ENCODE measurements at places on chromosomes 2 and 18.

GRCh38 chr18:476251-476664 lies 24.2 kb downstream of the COLEC12 start:
- DNase-seq = no peak

DNA sequence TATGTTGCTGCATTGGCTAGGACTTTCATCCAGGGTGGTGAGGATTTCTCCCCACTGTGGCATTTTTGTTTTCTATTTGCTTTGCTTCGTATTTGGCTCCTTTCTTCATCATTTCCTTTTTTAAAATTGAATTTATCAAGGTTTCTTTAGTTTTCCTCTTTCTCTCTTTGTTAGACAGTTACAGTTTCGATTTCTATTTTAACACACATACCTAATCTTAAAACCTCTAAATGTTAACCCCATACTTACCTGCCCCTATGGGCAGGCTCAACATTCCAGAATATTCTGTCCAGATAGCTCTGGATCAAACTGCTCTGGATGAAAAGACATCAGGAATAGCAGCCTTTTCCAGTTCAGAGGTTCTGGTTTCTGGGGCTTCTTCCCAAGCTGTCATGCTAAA lies 49.2 kb downstream of the DIPK1C start:
- DNase-seq = no peak

- no peak for DNase-seq
Observed at GRCh38 chr18:47817017-47817794, 113.3 kb downstream of the SMAD2 start.

- peak; percentile 30 for DNase-seq
Observed at GRCh38 chr18:832085-832681, 20.1 kb upstream of the YES1 start.

DNA sequence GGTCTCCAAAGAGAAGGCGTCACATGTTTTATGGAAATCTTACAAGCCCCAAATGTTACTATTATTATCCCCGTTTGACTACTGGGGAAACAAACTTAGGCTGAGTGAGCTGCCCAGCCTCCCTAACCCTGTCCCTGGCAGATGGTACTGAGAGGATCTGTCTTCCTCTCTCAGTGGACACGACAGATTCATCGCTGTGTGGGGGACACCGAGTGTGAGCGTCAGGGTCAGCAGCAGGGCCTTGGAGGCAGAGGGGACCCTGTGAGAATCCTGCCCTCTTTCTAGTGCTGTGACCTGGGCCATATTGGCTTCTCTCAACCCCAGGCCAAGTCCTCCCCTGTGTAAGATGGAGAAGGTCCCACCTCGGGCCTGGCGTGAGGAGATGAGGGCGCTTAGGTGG lies 27.1 kb upstream of the SMAD7 start:
- DNase-seq = no peak

DNA sequence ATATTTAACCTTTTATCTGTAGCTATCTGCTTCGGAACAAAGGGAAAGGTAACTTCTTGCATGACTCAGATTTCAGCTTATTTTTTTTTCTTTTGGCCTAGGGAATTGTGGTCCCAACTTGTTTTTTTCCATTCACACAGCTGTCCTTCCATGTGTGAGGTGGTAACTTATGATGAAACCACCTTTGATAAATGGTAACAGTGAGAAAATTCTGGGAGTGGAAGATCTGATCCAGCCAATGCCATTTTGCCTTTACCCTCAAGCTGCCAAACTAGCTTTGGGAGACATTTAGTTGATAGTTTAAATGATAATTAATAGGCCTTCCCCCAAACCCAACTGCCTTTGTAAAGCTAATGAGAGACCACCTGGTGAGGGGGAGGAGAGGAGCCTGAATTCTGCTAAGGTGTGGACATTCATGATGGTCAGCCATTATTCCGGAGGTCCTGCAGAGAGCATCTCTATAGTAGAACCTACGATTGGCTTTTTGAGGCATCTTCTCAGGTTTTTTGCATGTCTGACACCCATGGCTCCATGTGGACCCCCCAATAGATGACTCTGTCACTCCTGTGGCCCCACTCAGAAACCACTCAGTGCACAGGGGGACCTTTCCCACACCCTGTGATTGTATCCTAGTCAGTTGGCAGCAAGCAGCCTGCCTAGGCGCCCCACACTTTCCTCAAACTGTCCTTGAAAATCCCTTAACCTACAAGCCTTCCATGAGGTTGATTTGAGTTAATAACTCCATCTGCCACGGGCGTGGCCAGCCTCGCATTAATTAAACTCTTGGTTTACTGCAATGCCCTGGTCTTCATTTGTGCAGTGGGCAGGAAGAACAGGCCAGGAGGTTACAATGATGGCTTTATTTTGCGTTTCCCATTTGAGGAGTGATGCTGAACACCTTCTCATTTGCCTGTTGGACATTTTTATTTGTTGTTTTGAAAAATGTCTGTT lies 263.5 kb upstream of the PXDN start:
- DNase-seq = no peak

DNA sequence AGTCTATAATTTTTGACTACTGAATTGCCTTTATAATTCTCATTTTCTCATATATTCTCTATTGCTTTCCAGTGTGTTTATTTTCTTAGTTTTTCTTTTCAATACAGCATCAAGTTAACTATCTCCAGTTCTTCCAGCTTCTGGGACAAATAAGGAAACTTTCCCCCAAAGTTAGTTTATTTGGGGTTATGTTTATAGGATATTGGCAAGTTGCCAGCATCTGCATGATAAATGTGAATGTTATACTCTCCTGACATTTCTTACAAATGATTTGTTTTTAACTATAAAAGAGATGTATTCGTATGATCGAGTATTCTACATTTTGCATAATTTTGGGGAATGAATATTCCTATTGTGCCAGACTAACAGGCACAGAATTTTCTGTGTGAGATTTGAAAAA lies 140.6 kb upstream of the KCNJ3 start:
- no peak for DNase-seq

DNA sequence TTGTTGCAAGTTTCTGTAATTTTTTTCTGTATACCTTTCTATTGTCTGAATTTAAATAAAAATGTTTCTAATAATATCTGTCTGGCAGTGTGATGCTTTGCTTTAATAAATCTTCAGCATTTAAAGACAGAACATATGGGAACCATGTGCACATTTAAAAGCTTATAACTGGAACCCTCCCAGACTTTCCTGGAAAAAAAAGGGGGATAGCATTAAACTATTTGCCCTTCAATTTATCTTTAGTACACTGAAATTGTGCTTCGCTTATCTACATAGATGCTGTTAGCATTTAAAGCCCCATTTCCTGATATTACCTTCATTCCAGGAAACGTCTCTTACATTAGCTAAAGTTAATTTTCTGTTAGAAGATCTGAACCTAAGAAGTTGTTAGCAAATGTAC lies 64.6 kb downstream of the ZC3H6 start:
- DNase-seq = no peak

GRCh38 chr2:26035090-26035743 lies 1.3 kb downstream of the RAB10 start:
- DNase-seq = peak; percentile 27

DNA sequence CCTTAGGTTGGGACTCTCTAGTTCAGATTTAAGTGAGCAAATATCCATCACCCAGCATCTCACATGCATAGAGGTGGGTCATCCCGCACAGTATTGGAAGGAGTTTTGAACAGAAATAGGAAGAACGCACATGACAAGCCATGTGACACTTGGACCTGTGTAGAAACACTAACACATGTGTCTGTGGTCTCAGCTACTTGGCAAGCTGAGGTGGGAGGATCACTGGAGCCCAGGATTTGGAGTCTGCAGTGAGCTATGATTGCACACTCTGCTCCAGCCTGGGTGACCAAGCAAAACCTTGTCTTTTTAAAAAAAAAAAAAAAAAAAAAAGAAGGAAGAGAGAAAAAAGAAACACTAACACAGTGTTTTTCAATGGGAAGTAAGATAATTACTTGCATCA lies 5.4 kb upstream of the MTCL1 start:
- no peak for DNase-seq

DNA sequence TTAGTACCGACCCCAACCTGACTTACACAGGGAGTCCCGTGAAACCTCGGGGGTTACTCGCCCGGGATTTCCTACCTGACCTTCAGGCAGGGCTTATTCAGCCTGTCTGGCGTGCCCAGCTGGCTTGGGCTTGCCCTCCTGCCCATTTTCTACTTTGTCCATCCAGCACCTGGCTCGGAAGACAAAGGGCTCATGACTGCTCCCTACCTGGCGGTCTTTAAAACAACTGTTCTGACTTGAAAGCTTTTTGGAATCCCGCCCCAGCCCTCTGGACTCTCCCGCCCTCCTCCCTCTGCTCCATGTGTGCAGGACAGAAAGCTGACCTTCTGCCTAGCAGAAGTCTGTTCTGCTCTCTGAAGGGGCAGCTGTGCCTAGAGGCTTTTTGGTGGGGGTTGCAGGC lies 43.1 kb downstream of the ACKR3 start:
- DNase-seq = no peak

DNA sequence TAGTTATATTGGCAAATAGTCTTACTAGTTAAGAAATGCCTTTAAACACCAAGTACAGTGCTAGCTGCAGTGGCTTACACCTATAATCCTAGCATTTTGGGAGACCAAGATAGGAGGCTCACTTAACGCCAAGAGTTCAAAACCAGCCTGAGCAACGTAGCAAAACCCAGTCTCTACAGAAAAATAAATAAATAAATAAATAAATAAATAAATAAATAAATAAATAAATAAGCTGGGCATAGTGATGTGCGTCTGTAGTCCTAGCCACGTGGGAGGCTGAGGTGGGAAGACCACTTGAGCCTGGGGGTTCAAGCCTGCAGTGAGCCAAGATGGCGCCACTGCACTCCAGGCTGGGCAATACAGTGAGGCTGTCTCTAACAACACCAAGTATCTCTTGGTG lies 158.6 kb upstream of the ALPP start:
- DNase-seq = no peak

DNA sequence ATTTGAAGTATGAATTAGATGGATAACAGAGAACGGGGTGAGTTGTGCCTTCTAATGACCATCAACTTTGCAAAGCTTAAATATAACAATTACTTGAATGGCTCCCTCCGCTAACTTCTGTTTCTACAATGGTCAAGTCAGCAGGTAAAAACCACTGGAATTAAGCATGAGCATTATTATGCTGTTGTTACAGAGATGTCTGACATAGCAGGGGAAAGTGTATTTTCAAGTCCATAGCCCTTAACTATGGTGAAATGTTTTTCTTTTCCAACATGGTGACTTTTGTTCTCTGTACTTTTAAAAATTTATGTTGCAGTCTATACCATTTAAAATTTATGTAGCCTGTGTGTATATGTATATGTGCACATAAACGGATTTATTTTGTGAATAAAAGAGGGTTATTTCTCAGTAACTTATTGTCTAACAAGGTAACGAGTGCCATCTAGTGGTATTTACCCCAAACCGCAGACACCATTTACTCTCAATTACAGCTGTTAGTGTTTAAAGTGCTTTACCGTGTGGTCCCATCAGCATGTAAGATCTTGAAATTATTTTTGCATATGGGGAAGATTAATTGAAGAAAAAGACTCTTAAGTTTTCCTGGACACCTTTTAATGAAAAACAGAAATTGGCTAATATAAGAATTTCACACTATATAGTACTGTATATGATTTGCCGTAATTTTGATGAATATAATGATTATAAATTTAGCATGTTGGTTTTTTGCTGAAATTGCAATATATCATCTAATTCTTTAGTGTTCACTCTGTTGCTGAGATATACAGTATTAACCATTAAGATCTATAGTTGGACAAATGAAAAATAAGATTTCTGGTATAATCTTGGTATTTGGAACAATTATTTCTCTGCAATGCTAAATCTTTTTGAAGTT lies 78.2 kb downstream of the UBE2E3 start:
- no peak for DNase-seq

DNA sequence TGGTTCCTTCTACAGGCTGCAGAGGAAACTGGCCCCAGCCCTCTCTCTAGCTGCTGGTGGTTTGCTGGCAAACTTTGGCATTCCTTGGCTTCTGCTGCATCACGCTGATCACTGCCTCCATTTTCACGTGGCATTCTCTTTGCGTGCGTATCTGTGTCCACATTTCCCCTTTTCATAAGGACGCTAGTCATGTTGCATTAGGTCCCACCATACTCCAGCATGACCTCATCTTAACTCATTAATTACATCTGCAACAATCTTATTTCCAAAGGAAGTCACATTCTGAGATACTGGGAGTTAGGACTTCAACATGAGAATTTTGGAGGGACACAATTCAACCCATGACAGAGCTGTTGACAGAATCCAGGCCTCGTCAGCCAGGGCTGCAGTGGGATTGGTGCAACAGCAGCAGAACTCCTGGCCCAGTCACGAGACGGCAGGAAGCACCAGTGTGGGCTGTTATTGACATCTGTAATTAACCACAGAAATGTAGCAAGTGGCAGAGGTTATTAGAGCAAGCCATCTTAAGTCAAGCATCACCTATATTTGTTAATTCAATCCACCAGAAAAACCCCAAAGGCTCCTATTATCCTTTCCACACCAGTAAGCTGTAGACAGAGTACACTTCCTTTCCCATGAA lies 132.4 kb downstream of the TMEM163 start:
- DNase-seq = peak; percentile 0

DNA sequence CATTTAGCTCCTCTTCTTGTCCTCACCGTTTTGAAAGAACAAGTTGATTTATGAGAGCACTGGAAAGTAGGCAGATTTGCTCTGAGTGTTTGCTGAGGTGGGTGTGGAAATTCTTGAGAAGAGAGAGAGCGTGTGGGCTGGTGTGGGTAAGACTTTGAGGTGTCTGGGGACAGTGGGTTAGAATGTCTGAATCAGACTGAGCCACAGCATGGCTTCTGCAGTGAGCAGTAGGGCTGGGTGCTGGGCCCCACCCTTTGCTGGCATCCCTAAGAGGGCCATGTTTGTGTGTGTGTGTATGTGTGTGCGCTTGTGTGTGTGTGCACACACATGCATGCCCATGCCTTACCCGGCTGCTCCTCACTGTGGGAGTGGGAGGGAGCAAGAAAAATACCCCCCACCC lies 63.7 kb downstream of the COPS8 start:
- peak; percentile 48 for DNase-seq

DNA sequence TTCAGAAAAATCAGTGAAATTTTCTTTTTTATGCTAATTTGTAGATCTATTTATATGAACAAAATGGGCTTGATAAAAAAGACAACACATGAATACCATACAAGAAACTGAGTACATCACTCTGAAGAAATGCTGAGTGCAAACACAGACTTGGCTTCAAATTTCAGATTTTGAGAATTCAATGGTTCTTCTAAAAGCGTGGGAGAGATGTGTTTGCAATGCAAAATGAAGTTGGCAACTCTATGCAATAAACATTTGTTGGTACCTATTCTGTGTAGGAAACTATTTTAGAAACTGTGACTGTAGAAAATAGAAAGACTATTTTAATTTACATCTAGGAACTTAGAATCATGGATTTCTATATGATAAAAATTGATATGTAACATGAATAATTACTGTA lies 1834.1 kb upstream of the CELF4 start:
- DNase-seq = no peak

DNA sequence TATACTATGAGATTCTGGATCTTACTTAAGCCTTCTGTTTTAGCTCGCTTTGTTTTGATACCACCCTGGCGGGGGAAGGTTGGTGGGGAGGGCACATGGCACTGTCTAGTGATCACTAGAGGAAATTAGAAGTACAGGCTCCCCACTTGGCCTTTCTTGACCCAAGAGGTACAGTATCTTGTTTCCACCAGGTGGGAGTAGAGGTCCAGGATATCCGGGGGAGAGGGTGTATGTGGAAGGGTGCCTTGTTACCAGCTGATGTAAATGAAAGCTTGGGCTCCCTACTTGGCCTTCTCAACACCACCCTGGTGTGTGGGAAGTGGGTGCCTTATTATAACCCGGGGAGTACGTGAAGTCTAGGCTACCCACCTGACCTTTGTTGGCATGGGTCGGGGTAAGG lies 7.5 kb downstream of the GALNT1 start:
- DNase-seq = no peak

GRCh38 chr2:56191617-56192016 lies 7.8 kb downstream of the CCDC85A start:
- peak; percentile 61 for DNase-seq

- DNase-seq = no peak
Observed at GRCh38 chr2:38653380-38653714, 12.6 kb upstream of the GALM start.
